ENCODE measurements at places on chromosomes 5 and 9.

GRCh38 chr5:129001841-129002526 is 36.7 kb downstream of the SLC27A6 start:
- no peaks in the 10 kb centered on the region for H3K27me3 ChIP-seq
- H3K27ac ChIP-seq, result no peak overlapping the region
- H3K36me3 ChIP-seq, result peaks cover 9% of the 10 kb centered on the region
- DNase-seq, result no peak

DNA sequence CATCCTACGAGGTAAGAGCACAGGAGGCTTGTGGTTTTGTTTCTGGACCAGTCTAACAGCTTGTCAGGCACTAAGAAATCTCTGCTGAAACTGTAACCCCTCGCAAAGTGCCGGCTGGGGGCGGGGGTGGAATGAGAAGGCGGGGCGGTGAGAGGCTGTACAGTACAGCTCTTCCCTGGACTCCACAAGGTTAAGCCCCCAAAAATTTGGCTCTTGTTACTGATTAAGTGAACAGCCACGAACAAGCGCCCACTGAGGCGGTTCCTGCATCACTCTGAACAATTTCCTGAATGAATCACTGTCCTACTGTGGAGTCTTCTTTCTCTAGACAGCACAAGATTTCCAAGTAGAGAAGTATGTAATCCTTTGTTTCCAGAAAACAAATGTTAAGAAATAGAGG is 6.8 kb downstream of the FBP2 start:
- no peaks in the 10 kb centered on the region for H3K27me3 ChIP-seq
- no peak overlapping the region for H3K4me3 ChIP-seq
- no peak for DNase-seq
- H3K27ac ChIP-seq, result no peak overlapping the region
- H3K36me3 ChIP-seq, result no peaks in the 10 kb centered on the region

GRCh38 chr5:97923496-97923895 is 740.4 kb upstream of the RIOK2 start:
- no peaks in the 10 kb centered on the region for H3K36me3 ChIP-seq
- H3K27me3 ChIP-seq, result no peaks in the 10 kb centered on the region
- no peak overlapping the region for H3K27ac ChIP-seq
- DNase-seq, result no peak
- no peak overlapping the region for H3K4me3 ChIP-seq

DNA sequence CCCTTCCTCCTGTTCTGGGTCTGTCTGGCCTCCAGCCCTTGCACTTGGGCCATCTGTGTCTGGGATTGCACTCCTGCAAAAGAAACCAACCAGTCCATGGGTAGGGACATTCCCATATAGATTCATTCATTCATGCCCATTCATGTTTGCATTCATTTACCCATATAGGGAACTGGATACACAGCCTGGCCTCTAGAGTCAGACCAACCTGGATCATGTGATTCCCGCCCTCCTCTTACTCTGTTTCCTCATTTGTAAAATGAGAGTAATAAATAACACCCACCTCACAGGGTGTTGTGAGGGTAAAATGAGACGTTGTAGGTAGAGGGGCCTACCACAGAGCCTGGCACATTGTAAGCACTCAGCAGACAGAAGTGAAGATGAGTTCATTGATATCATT is 8.5 kb downstream of the PCDH12 start:
- no peaks in the 10 kb centered on the region for H3K4me1 ChIP-seq
- no peak overlapping the region for H3K27ac ChIP-seq
- no peak overlapping the region for H3K4me3 ChIP-seq

DNA sequence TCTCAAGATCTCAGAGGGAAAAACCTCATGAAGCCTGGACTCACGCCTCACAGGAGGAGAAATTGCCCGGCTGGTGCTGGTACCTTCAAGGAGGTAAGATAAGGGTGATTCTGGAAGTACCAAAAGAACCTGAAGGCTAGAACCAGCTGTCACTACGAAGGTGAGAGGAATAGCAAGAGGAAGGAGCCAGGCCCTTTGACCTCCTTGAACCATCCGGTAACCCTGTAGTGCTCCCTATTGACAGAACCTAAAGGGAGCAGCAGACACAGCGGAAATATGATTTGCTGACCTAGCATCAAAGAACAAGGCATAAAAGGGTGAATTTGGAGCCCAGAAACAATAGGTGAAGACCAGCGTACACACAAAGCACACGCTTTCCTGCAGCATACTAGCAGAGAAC is 92.2 kb downstream of the DOCK8 start:
- H3K4me1 ChIP-seq, result no peaks in the 10 kb centered on the region
- H3K4me3 ChIP-seq, result no peak overlapping the region
- H3K27ac ChIP-seq, result no peak overlapping the region
- no peaks in the 10 kb centered on the region for H3K36me3 ChIP-seq
- H3K27me3 ChIP-seq, result no peaks in the 10 kb centered on the region

- H3K27ac ChIP-seq, result no peak overlapping the region
- DNase-seq, result no peak
- no peaks in the 10 kb centered on the region for H3K36me3 ChIP-seq
- H3K4me3 ChIP-seq, result no peak overlapping the region
- no peaks in the 10 kb centered on the region for H3K4me1 ChIP-seq
Observed at GRCh38 chr5:11385901-11386293, 518.3 kb downstream of the CTNND2 start.

DNA sequence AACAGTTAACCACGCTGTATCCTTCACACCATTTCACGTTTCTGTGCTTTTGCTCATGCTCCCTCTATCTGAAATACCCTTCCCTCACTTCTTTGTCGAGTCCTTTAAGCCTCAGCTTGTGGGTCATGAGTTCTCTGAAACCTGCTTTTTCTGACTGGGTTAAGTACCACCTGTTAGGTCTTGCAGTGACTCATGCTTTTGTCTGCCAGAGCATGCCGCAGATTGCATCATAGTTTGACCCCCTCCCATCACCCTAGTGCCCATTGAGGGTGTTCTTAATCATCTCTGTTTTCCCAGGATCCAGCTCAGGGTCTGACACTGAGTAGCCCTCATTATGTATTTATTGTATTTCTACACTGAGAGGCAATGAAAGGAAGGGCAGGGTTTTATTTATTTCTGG is 190.2 kb downstream of the ASTN2 start:
- DNase-seq, result no peak
- no peaks in the 10 kb centered on the region for H3K27me3 ChIP-seq
- no peak overlapping the region for H3K4me3 ChIP-seq
- H3K4me1 ChIP-seq, result no peaks in the 10 kb centered on the region
- no peak overlapping the region for H3K27ac ChIP-seq

DNA sequence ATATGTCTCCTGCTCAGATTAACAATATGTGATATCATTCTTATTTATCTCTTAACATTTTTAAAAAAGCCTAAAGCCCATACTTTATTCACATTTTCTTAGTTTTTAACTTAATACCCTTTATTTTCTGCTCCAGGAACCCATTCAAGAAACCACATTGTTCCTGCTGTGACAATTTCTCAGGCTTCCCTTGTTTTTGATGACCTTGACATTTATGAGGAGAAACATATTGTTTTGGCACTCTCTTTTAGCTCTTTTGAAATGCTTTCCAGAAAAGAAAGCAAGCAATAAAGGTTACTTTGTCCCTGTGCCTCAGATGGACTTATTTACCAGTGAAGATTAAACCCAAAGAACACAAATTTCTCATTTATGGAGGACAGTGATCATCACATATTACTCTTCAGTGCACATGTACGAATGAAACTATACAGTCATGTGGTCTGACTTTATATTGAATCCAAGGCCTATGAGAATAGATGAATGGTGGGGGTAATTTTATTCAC is 261.5 kb upstream of the KLF9 start:
- H3K4me1 ChIP-seq, result no peaks in the 10 kb centered on the region
- no peaks in the 10 kb centered on the region for H3K27me3 ChIP-seq
- no peak overlapping the region for H3K27ac ChIP-seq

DNA sequence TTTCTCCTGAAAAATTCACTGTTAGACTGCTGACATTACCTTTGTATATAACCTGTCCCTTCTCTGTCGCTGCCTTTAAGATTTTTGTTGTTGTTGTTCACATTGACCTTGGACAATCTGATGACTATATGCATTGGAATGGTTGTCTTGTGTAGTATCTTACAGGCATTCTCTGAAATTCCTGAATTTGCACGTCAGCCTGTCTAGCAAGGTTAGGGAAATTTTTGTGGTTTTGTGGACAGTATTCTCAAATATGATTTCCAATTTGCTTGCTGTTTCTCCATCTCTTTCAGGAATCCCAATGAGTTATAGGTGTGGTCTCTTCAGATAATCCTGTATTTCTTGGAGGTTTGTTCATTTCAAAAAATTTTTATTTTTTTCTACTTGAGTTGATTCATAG is 140.8 kb downstream of the PRR16 start:
- H3K4me1 ChIP-seq, result no peaks in the 10 kb centered on the region
- DNase-seq, result no peak
- no peaks in the 10 kb centered on the region for H3K36me3 ChIP-seq
- no peak overlapping the region for H3K27ac ChIP-seq
- H3K27me3 ChIP-seq, result no peaks in the 10 kb centered on the region

- H3K27ac ChIP-seq, result no peak overlapping the region
- peak; percentile 14 for DNase-seq
- H3K4me1 ChIP-seq, result no peaks in the 10 kb centered on the region
- H3K36me3 ChIP-seq, result no peaks in the 10 kb centered on the region
- H3K27me3 ChIP-seq, result no peaks in the 10 kb centered on the region
- no peak overlapping the region for H3K4me3 ChIP-seq
Observed at GRCh38 chr5:117588611-117589010, 1014.0 kb upstream of the SEMA6A start.

GRCh38 chr5:138440159-138441073 is 1.6 kb downstream of the REEP2 start:
- peaks cover 9% of the 10 kb centered on the region for H3K4me1 ChIP-seq
- H3K27me3 ChIP-seq, result no peaks in the 10 kb centered on the region
- H3K27ac ChIP-seq, result no peak overlapping the region
- H3K36me3 ChIP-seq, result peaks cover 13% of the 10 kb centered on the region
- peak overlapping the region; percentile 58 for H3K4me3 ChIP-seq
- no peak for DNase-seq

GRCh38 chr9:17230646-17231045 is 95.8 kb downstream of the CNTLN start:
- H3K27me3 ChIP-seq, result no peaks in the 10 kb centered on the region
- no peak overlapping the region for H3K27ac ChIP-seq
- no peaks in the 10 kb centered on the region for H3K4me1 ChIP-seq

- H3K27ac ChIP-seq, result no peak overlapping the region
- peaks cover 3% of the 10 kb centered on the region for H3K4me1 ChIP-seq
- H3K27me3 ChIP-seq, result peaks cover 89% of the 10 kb centered on the region
Observed at GRCh38 chr5:88391991-88392390, 123.3 kb upstream of the TMEM161B start.

- no peak overlapping the region for H3K27ac ChIP-seq
- H3K4me1 ChIP-seq, result peaks cover 10% of the 10 kb centered on the region
- no peak overlapping the region for H3K4me3 ChIP-seq
- H3K27me3 ChIP-seq, result no peaks in the 10 kb centered on the region
- H3K36me3 ChIP-seq, result no peaks in the 10 kb centered on the region
Observed at GRCh38 chr5:143244000-143244736, 159.3 kb downstream of the NR3C1 start.

GRCh38 chr5:175856408-175857100 is 14.8 kb upstream of the CPLX2 start:
- no peak overlapping the region for H3K4me3 ChIP-seq
- H3K27ac ChIP-seq, result no peak overlapping the region
- no peaks in the 10 kb centered on the region for H3K27me3 ChIP-seq
- no peak for DNase-seq
- H3K36me3 ChIP-seq, result no peaks in the 10 kb centered on the region

GRCh38 chr5:178476972-178477754 is 113.0 kb downstream of the COL23A1 start:
- no peak for DNase-seq
- H3K27ac ChIP-seq, result no peak overlapping the region
- no peaks in the 10 kb centered on the region for H3K36me3 ChIP-seq
- peaks cover 12% of the 10 kb centered on the region for H3K4me1 ChIP-seq

GRCh38 chr9:91714020-91714806 is 235.8 kb downstream of the ROR2 start:
- H3K4me3 ChIP-seq, result peak overlapping the region; percentile 33
- H3K27me3 ChIP-seq, result no peaks in the 10 kb centered on the region
- DNase-seq, result peak; percentile 52
- peaks cover 4% of the 10 kb centered on the region for H3K4me1 ChIP-seq
- no peak overlapping the region for H3K27ac ChIP-seq

- H3K4me1 ChIP-seq, result no peaks in the 10 kb centered on the region
- H3K27me3 ChIP-seq, result no peaks in the 10 kb centered on the region
- H3K36me3 ChIP-seq, result no peaks in the 10 kb centered on the region
- no peak overlapping the region for H3K27ac ChIP-seq
Observed at GRCh38 chr5:65041296-65042158, 272.8 kb downstream of the CWC27 start.

DNA sequence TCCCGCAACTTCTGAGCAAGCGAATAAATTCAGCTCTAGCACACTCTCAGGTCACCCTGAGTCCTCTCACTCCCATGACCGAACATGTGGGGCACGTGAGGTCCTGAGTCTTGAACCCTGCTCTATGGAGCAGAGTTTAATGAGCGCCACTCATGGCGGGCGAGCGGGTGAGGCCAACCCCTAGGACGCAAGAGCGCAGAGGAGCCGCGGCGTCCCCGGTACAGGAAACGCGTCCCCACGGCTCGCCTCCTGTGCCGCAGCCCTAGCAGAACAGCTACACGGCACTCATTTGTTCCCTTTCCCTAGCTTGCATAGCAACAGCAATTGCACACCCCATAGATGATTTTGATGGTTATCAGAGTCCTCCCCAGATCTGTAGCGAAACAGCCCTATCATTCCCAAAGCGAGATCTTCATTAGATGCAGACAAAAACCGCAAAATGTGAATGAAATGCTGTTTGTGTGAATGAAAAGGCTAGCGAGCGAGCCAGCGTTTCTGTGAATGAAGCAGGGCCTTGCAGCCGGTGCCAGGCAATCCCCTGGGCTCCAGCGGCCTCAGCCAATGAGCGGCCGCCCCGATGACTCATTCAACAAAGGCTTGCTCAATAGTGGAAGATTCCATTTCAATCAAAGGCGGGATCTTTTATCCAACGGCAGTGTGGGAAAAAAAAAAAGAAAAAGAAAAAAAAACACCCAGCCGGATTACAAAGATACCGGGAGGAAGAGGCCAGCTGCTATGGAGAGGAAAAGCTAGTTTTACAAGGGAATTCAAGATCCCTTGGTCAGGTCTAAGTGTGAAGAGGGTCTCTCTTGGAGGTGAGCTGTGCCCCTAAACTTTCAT is 1.5 kb upstream of the SHC3 start:
- H3K36me3 ChIP-seq, result no peaks in the 10 kb centered on the region
- peak; percentile 80 for DNase-seq
- H3K27me3 ChIP-seq, result peaks cover 53% of the 10 kb centered on the region
- H3K27ac ChIP-seq, result no peak overlapping the region

DNA sequence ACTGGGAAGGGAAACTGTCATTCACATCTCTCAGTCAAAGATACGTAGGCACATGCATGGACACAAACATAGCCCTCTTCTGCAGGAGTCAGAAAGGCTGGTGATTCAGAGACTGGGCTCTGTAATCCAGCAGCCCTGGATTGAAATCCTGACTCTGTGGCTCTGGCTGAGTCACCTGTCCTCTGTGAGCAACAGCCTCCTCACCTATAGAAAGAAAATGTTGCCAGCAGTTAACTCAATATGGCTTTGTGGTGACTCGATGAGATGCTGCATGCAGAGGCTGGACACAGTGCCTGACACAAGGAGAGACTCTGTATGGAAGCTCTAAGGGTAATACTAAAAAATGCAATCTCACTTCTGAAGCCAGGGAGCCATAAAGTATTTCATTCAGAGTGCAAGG is 23.9 kb upstream of the CDKN2AIPNL start:
- DNase-seq, result no peak
- peaks cover 16% of the 10 kb centered on the region for H3K4me1 ChIP-seq
- H3K36me3 ChIP-seq, result no peaks in the 10 kb centered on the region
- H3K27me3 ChIP-seq, result no peaks in the 10 kb centered on the region
